ENCODE measurements at places on chromosomes 5 and 9. TPM values are rescaled to one million over a fixed set of nuclear protein-coding genes. Genes with fewer than 3 reads are reported as not detected.

DNA sequence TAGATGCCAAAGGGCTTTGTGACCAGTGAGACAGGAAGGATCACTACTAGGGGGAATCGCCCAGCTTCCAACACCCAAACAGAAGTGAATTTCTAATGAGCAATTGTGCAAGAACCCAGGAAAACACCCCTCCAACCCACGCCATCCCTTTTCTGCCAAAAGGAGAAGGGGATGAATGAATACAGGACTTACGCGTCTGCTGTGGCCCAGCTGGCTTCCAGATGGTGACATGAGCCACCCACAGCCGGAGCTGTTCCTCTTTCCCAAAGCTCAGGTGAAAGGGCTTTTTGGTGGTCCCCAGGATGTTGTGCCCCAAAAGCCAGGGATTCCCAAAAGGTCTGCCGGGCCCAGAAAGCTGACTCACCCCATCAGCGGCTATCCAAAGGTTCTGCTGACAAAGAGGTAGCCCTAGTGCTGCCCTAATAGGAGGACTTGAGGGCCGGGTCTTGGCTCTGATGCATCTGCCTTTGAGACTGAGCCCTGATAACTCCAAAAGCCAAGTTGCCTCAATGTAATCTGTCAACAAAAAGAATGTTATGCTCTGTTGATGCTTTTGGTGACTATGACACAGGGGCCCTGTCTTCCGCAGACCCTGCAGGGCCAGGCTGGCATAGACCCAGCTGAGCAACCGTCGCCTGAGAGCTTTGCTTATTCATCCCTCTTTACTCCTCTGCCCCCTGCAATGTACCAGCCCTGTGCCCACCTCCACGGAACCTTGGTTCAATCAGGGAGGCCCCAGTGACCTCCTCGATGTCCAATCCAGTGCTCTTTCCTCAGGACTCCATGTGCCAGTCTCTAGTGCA, 14.5 kb downstream of the GSN start:
- DNase-seq = no peak

DNA sequence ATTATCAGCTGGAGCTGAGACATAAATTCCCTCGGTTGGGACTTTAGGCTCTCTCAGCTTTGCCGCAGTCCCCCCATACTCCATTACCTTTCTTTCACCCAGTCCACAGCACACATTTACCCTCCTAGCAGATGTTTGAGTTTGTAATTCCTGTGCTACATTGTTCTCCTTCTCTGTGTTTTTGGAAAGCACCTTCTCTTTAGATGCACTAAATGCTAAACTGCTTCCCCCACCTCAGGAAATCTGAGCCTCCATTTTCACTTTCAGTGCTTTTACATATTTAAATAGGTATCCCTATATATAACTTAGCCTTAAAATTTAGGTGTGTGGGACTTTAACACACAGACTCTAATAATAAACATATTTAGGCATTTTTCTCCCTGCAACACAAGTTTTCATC, 356.9 kb downstream of the NFIB start:
- no peak for DNase-seq

DNA sequence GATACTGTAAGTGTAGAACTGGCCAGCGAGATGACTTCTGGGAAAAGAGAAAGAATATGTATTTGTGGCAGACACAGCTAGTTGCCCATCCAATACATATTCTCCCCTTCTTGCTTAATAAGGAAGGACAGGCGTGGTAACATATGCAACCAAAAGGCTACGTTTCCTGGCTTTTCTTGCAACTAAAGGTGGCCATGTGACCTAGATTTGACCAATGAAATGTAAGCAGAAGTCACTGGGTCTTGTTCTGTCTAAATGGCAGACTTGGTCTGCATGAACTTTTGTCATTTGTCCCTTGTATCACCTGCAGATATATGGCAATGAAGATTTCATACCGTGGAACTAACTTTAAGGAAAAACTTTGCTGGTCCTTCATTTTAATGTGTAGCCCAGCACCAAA, 183.8 kb downstream of the CDH12 start:
- no peak for DNase-seq

DNA sequence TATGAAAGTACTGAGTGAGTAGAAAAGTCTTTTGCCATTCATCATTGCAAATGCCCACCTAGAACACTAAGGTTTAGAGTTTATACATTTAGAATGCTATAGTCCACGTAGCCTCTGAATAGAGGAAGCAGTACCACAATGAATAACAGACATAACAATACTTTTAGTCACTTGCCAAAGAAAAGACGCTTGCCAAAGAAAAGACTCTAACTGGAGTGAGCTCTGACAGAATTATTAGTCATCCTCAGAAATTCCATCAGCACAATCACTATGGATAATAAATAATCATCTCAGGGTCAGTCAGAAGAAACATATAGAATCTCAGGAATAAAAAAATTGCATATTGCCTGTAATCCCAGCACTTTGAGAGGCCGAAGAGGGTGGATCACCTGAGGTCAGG, 168.5 kb upstream of the TARS1 start:
- DNase-seq = peak; percentile 60

DNA sequence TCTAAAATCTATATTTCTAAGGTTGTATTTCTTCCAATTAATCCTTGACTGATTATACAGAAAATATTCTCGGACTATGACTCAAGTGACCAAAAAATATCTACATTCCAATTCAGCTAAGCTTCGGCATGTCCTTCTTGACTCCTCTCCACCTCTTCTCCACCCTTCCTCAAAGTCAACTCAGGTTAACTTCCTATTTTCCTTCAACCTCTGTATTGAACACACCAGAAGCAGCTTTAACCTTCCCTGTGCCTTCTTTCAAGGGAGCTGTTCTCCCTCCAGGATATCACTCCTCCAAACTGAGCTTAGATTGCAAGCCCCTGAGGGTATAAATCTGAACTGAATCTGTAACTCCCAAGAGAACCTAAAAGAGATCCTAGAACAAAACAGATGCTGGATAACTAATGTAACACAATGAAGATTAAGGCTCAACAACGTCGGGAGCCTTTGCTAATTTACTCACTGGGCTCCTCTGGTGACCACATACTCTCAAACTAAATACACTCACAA, 1.1 kb downstream of the SLCO4C1 start:
- DNase-seq = no peak

- DNase-seq = no peak
Measured at GRCh38 chr5:94245608-94246007, 372.8 kb downstream of the KIAA0825 start.

DNA sequence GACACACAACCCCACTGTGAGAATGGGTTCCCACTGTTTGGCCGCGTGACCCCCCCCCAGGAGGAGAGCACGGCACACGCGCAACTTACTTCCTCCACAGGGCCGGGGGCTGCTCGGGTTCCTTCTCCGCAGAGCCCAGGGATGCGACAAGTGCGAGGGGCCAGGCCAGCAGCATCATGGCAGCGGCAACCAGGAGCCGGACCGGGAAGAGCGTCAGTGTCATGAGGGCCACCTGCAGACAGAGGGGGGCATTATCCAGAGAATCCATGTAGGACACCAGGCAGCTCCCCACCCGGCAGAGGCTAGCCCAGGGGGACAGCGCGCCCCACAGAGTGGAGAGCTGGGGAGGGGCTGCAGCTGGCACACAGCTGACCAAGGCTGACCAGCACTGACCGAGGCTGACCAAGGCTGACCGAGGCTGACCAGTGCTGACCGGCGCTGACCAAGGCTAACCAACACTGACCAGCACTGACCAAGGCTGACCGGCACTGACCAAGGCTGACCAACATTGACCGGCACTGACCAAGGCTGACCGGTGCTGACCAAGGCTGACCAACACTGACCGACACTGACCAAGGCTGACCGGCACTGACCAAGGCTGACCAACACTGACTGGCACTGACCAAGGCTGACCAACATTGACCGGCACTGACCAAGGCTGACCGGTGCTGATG, 22.3 kb downstream of the LPCAT1 start:
- DNase-seq = no peak

DNA sequence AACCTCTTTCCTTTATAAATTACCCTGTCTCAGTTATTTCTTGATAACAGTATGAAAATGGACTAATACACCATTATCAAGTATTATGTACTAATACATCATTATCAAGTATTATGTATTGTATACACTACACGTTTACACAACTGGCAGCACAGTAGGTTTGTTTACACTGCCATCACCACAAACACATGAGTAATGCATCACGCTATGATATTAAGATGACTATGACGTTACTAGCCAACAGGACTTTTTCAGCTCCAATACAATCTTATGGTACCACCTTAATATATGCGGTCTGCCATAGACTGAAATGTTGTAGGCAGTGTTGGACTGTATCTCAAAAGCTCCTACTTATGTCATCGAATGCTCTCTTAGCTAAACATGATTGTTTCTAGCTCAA, 28.2 kb downstream of the PRELID2 start:
- DNase-seq = no peak

GRCh38 chr5:163562071-163562470, 56.7 kb downstream of the MAT2B start:
- no peak for DNase-seq

GRCh38 chr9:6498982-6499381, 86.0 kb downstream of the UHRF2 start:
- DNase-seq = peak; percentile 20

- DNase-seq = no peak
Measured at GRCh38 chr9:17185481-17186029, 50.7 kb downstream of the CNTLN start.

DNA sequence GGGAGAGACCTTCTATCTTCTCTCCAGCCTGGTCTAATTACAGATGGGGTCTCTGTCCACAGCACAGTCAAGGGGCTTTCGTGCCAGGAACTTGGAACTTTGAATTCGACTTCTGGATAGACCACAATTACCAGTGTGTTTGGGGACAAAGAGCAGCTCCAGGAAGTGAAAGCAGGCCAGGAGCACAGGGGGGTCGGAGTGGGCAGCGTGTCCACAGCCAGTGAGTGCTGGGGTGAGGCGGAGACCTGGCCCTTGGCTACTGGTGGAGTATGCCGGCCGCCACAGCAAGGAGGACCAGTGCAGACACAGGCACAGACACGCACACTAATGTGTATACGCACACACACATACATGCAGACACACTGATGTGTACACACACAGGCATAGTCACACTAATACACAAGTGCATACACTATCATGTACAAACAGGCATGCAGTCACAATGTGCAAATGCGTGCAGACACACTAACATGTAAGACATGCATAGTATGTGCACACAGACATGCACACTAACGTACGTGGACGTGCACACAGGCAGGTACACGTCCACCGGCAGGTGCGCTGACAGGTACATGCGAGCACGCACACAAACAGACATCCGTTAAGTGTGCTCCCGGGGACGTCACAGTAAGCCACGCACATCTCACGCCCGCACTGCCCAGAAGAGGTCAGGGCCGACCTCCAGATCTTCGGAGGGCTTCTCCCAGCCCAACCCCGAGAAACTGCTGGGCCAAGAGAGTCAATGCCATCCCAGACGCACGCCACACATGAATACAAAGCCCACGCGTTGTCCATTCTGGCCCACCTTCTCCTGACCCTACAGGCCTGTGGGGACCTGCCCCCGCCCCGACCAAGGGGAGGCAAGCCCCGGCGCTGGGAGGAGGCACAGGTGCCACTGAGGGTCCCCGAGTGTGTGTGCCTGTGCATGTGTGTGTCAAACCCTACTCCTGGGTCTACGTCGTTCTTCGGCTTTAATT, 46.5 kb downstream of the NKD2 start:
- DNase-seq = no peak

Gene PCDHGA7
- polyA plus RNA-seq = 2.7 TPM

Gene DNAH5
- 12.4 TPM for polyA plus RNA-seq

Gene MCIDAS
- not detected for polyA plus RNA-seq

Gene MYMK
- polyA plus RNA-seq = not detected

Gene WASHC1
- 9.7 TPM for polyA plus RNA-seq

Gene MARCHF11
- not detected for polyA plus RNA-seq
